ENCODE measurements at places on chromosomes 5 and 9.

DNA sequence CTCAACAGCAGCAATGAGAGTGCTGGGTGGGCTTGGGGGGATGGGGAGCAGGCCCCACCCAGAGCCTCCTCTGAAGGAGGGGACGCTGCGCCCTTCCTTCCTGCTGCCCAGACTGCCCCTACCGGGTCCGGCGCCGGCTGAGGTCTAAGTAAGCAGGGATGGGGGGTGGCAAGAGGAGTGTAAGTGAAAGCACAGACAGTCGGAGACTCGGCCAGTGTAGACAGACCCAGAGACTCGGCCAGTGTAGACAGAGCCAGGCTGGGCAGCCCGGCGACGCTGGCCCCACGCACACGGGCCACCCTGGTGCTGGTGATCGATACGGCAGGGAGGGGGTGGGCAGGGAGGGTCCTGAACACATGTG, 7.4 kb upstream of the ENTPD8 start:
- DNase-seq, result no peak

- no peak for DNase-seq
Observed at GRCh38 chr5:154967421-154968024, 26.6 kb downstream of the MRPL22 start.

DNA sequence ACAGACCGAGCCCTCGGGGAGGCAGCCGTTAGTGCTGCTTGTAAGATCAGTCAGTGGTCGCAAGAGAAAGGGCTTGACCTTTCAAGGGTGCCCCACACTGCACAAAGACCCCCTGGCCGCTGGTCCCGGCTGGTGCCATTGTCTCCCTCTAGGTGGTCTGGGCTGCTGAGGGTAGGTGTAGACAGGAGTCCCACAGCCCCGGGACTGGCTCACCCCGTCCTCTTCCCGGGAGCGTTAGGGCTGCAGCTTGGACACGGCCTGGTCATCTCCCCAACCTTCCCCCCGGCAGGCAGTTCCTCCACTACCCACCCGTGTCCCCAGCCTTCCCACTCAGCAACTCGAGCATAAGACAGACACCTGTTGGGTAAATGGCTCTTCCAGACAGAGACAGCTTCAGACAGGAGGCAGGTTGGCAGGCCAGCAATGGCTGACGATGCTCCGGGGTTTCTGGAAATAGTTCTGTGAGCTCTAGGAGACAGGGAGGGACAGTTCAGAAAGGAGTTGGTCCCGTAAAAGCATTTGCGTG, 15.3 kb upstream of the TMEM250 start:
- DNase-seq, result no peak

DNA sequence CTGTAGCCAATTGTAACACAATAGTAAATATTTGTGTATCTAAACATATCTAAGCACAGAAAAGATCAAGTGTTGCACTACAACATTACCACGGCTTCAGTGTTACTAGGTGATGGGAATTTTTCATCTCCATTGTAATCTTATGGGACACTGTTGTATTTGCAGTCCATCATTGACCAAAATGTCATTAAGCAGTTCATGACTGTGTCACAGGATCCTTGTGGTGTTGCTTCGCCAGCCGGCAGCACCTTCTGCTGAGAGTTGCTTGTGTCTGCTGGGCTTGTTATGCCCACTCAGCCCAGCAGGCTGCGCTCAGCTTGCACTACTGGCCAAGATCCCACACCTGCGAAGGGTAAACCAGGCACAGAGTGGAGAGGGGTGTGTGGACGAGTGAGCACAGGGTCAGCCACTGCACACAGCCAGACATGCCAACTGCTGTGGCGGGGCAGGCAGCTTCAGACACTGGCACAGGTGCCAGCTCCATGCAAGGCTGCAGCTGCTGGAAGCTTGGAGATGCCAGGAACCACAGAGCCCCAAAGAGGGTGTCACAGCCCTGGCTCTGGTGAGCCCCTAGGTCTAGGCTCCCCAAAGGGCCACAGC, 273.7 kb downstream of the CETN3 start:
- no peak for DNase-seq

- no peak for DNase-seq
Observed at GRCh38 chr5:155564541-155564940, 551.0 kb downstream of the KIF4B start.
